ENCODE measurements at places on chromosomes 2 and 18. TPM values are rescaled to one million over a fixed set of nuclear protein-coding genes. Genes with fewer than 3 reads are reported as not detected.

- DNase-seq, result no peak
These were observed 97.1 kb upstream of the RMDN2 start for GRCh38 chr2:37827911-37828511.

- no peak for DNase-seq
These were observed 246.5 kb downstream of the MYCN start for GRCh38 chr2:16186661-16187481.

Gene FEV
- not detected for polyA plus RNA-seq

DNA sequence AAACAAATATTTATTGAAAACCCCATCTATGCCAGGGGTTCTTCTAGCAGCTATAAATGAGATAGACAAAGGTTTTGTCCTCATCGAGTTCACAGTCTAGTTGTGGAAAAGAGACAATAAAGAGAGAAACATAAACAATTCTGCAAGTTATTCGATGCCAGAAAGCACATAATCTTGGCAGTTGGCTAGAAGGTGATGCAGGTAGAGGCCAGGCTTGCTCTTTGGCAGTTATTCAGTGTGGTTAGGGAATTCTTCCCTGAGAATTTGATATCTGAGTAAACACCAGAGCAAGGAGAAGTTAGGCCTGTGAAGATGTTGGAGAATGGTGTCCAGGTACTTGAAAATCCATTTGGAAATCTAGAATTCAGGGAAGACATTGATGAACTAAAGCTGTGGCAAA, 547.4 kb downstream of the SLC4A3 start:
- DNase-seq, result no peak
